ENCODE measurements at places on chromosomes 11 and 22.

DNA sequence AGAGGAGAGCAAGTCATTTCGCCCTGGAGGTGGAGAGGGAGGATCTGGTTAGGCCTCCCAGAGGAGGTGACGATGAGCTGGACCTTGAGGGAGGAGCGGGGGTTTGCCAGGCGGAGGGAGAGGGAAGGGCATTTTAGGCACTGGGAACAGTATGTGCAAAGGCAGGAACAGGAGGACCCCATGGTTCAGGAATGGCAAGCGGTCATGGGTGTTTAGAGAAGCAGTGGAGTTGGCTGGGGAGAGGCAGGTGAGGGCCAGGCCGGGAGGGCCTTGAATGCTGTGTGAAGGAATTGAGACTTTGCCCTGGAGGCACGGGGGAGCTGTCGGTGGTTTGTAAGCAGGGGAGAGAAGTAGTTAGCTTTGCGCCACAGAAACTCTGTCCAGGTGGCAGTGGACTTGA lies 10.3 kb downstream of the PRDM11 start:
- no peak for DNase-seq

DNA sequence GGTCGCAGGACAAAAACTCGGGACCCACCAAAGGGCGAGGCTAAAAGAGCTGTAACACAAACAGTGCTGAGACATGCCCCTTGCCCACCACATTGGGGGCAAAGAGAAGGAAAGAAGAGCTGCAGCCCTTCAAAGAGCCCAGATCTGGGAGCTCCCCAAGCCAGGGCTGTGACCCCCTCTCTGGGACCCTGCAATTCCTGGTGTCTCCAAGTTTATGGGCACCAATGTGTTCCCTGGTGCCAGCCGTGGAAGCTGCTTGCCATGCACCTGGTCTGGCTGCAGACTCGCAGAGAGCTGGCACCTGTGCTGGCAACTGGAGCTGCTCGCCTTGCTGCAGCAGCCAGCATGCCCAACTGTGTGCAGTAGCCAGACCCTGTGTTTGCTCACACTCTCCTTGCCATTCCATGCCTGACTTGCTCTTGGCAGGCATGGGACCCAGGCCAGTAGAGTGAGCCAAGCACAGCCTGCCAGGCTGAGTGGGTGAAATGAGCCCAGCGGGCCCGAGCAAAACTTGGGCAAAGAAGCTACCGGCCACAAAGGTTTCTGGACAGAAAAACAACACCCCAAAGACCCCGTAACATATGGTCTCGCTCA lies 16.0 kb downstream of the RRP8 start:
- no peak for DNase-seq

GRCh38 chr11:2860636-2861035 lies 24.9 kb downstream of the CDKN1C start:
- DNase-seq, result no peak

- no peak for DNase-seq
Measured at GRCh38 chr11:111324277-111324720, 26.0 kb downstream of the POU2AF3 start.

- no peak for DNase-seq
Measured at GRCh38 chr11:110764485-110764884, 52.2 kb upstream of the ARHGAP20 start.

GRCh38 chr11:78284260-78284659 lies 95.5 kb downstream of the USP35 start:
- no peak for DNase-seq

DNA sequence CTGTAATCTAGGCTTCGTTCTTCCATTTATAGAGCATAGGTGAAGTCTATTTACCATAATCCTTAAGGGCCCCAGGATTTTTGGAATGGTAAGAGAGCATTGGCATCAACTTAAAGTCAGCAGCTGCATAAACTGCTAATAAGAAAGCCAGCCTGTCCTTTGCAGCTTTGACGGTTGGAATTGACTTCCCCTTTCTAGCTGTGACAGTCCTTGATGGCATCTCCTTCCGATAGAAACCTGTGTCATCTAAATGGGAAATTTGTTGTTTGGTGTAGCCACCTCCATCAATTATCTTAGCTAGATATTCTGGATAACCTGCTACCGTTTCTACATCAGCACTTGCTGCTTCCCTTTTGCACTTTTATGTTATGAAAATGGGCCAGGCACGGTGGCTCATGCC lies 58.0 kb upstream of the GLYATL1B start:
- no peak for DNase-seq

DNA sequence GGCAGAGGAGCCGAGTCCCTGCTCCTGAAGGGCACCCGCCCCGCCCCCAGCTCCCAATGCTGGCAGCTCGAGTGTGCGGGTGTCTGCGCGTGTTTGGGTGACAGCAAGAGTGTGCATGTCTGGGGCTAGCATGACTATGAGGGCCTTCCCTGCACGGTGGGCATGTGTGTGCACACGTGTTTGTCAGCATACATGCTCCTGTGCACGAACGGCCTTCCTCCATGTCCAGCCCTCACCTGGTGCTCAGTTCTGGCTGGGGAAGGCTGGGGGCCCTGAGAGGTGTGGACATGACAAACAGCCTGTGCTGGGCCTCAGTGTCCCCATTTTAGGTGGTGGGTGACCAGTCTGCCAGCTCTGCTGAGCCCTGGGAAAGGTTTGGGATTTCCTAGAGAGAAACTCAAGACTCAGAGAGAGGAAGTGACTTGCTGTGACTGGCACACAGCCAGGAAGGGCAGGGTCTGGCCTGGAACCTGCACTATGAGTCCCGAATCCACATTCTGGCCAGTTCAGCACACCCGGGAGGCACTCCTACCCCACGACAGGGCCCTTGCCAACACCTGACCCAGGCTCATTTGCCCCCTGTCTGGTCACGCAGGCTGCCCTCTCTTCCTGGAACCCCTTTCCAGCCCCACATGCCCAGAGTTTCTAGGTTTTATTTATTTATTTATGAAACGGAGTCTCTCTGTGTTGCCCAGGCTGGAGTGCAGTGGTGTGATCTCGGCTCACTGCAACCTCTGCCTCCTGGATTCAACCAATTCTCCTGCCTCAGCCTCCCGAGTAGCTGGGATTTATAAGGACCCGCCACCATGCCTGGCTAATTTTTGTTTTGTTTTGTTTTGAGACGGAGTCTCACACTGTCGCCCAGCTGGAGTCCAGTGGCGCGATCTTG lies 3.3 kb upstream of the SHISA8 start:
- DNase-seq, result no peak

DNA sequence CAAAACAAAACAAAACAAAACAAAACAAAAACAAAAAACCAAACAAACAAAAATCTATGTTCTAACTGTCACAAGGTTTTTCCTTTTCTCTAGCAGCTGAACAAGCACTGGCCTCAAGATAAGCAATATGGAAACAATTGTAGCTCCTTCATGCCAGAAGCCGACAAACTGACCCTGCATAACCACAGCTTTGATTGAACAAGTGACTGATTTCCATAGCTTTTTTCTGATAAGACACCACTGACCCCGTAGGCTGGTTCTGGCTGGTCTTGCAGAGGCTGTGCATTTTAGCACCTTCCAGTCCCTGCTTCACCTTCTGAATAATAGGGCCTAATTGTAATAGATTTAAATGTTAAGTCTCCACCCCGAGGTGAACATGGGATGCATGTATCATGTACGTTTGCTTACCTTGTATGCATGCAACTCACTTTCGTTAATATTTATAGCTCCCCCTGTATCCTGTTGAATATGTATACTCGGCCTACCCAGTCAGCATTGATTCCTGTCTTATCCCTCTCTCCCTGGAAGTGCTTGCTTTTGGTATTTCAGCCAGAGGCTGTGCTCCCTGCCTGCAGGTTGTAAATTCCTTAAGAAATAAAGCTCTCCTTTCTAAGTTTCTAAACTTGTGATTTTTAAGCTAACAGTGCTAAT lies 49.6 kb downstream of the CNTF start:
- no peak for DNase-seq

GRCh38 chr11:120054753-120055045 lies 83.2 kb downstream of the TRIM29 start:
- DNase-seq, result no peak

DNA sequence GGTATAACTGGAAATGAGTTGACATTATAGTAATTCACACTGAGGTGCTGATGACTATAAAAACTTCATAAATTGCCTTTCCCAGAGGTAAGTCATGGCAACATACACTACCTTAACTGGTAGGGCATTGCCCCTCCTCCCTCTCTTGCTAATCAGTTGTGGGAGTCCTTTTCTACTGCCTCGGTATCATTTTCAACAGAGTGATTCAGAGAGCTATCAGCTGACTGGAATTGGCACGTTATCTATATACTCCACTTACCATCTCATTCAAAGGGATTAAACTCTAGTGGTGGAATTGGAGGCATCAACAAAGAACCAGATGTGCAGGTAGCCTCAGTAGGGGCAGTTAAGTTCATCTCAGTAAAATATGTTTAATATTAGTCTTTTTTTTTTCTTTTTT lies 8.0 kb upstream of the NUP160 start:
- DNase-seq, result no peak

- DNase-seq, result no peak
Measured at GRCh38 chr11:117973503-117973860, 12.7 kb upstream of the IL10RA start.

DNA sequence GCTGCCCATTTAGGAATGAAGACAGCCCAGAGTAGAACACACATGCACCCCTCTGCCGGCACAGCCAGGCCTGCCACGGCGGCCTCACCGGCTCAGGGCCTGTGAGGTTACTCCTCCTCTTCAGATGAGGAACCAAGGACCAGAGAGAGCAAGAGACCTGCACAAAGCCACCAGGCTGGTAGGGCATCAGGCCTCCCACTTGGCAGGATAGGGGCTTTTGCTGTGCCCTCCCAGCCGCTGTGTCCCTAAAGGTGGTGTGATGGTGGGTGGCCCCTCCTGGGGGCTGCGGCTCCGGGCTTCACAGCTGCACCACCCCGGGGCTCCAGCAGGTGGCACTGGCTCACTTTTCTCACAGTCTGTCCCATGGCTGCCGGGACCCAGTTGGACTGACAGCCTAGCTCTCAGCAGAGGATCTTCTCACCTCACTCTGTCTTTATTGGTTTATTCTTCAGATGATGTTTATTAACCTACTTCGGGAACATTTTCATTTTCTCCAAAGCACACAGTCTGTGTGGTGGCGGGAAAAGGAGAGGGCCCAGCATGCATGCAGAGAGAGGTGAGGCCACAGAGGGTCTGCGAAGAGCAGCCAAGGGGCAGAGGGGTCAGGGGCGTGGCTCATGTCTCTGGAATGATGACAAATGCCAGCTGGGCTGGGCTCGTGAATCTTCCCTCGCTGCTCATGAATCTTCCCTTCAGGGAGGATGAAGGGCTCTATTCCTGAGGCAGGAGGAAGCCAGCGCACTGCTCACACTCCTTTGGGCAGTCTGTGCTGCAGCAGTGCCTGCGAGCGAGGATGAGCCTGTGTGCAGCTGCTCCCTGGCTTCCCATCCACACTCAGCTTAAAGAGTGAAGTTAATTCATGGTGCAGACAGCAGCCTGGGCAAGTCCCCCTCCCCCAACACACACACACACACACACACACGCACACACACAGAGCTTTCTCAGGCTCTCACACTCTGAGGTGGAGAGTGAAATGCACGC lies 101.1 kb upstream of the PITPNB start:
- peak; percentile 32 for DNase-seq

DNA sequence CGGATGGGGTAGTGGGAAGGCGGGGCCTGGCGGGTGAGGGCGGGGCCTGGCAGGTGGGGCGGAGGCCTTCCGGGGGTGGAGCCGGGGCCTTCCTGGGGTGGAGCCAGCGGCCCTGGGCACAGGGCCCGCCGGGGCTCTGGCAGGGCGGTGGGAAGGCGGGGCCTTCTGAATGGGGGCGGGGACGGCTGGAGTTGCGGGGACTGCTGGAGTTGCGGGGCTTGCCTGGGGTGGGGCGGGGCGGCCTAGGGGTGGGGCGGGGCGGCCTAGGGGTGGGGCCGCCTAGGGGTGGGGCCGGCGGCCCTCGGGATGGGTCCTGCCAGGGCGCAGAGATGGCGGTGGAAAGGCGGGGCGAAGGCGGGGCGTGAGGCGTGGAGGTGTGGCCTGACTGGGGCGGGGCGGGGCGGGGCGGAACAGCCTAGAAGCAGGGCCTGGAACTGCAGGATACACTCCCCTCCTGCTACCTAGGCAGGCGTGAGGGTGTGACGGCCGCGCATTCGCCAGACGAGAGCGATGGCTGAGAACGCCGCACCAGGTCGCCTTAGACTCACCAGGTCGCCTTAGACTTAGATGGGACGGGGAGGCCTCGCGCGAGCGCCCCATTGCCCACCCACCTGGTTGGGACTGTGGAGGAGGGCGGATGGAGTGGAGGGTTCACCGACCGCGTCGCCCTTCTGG lies 19.3 kb downstream of the RRP7A start:
- DNase-seq, result peak; percentile 63

GRCh38 chr22:39952347-39952746 lies 7.8 kb upstream of the TMA7B start:
- no peak for DNase-seq

- no peak for DNase-seq
Measured at GRCh38 chr11:115920841-115921480, 416.7 kb upstream of the CADM1 start.

DNA sequence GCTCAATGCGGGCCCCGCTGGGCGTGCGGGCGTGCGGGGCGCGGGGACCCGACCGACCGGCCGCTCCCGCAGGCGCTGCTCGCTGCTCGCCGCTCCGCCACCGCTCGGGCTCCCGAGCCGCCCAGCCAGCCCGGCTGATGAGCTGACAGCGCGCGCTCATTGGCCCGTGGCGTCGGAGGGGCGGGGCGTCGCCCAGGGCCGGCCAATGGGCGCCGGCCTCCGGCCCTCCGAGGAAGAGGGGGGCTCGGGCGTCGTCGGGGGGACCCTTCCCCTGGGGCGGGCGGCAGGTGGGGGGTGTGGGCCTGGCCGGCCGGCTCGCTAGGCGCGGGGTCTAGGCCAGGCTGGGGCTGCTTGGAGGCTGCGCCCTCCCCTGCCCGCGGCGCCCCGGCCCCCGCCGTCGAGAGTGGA lies at the start of gene SCUBE1:
SCUBE1 (minus strand) TSS at position 111 of the 408 bp plus-strand sequence. CDS start 111 bp downstream, outside the sequence.
- peak; percentile 13 for DNase-seq

- no peak for DNase-seq
Measured at GRCh38 chr11:27497911-27498310, 8.7 kb downstream of the LIN7C start.

DNA sequence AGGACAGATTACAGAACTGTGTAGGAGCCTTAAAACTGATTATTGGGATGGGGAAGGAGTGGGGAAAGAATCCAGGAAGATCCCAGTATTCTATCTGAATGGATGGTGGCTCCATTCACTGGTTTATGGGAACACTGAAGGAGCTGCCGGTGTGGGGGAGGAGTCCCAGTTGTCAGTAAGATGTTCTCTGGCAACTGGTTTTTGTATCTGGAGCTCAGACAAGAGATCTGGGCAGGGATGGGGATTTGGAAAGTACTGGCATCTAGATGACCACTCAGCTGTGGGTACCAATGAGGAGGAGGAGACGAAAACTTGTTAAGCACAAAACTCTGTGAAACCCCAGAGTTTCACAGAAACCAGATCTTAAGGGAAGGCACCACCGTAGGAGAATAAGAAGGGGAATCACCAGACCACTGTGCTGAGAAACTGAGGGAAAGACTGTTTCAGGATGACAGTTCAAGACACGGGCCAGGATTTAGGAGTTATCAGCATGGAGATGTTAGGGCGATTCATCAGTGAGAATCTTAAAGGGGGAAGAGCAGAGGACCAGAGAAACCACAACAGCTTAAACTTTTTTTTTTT lies 28.1 kb downstream of the LDLRAD3 start:
- no peak for DNase-seq

DNA sequence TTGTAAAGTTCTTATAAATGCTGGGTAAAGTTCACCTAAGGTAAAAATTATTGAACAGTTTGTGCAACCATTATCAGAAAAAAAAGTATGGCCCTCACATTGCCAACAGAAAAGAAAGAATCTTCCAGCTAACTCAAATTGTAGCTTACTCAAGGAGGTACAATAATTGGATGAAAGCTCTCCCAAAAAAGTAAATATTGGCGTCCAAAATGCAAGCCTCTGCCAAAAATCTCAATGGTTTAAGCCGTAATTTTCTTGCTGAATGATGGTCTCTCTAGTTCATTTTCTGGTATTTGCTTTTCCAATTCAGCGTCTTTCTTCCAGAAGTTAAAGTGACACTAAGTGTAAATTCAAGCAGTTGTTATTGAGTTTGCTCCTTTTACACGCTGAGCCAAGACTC lies 727.3 kb downstream of the LRRC4C start:
- no peak for DNase-seq

Measured in stimulated activated CD8-positive, alpha-beta memory T cell treated with anti-CD3 and anti-CD28 coated beads, Interleukin-7, amount 100 ng/mL, for 1 hour (primary cell).